Mucosa of descending colon (tissue), 3 donors: ENCODE measurements at places on chromosomes 6 and 20. TPM values are rescaled to one million over a fixed set of nuclear protein-coding genes. Genes with fewer than 3 reads are reported as not detected.

FAM83C gene
- not detected for total RNA-seq

SLC16A10 gene
- 3.8 TPM for total RNA-seq

RPS6KA2 gene
- 21.3 TPM for total RNA-seq

DNA sequence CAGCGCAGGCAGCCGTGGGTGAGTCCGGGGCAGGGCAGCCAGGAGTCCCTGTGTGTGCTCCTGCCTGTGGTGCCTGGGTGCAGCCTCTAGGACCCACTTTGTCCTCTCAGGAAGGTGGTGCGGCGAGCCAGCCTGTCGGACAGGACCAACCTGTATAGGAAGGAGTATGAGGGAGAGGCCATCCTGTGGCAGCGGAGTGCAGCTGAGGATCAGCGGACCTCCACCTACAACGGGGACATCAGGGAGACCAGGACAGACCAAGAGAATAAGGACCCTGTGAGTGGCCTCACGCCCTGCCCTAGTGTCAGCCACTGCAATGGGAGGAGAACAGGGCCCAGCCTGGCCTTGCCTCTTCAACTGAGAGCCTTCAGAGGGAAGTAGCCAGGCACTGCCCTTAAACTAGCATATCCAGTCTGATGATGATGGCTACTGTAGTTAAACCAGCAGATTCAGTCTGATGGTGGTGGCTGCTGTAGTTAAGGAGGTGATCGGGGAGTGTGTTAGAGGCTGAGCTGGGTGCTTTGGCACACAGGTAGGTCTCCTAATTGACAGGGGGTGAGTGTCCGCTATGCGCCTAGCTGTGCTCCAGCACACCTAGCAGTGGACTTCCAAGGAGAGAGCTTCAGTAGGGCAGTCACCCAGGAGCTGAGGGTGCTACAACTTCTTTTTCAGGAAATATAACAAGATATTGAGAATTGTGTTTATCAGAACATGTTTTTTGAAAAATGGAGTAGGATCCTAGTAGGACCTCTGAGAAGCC lies 18.1 kb upstream of the FAM83D start:
- DNase-seq = no peak

DNA sequence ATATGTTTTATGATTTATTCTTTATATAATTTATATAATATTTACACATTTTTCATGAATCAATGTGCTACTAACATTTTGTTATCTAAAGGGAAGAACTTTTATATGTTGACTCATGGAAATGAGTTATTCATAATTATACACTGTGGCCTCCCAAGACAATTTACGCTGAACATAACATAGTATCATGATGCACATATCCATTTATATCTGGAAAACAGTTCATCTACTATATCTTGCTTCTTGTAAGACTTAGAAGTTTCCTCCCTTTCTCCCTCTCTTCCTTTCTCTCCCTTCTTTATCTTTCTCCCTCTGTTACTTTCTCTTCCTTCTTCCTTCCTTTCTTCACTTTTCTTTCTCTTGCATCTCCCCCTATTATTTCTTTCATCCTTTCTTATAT lies 1.1 kb upstream of the EYS start:
- DNase-seq = no peak

- no peak for DNase-seq
Observed at GRCh38 chr6:157527471-157527907, 146.5 kb downstream of the ZDHHC14 start.

GRM1 gene
- total RNA-seq = 0.13 TPM

GRCh38 chr20:44104798-44105517 lies 82.0 kb downstream of the JPH2 start:
- no peak for DNase-seq

DNA sequence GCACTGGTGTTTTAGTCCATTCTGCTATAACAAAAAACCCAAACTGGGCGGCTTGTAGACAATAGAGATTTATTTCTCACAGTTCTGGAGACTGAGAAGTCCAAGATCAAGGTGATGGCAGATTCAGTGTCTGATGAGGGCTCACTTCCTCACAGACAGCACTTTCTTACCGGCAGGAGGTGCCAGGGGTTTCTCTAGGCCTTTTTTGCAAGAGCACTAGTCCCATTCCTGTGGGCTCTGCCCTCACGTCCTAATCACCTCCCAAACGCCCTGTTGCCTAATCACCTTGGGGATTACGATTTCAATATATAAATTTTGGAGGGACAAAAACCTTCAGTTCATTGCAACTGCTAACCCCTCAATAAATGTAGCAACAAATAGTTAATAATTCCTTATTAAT lies 140.0 kb upstream of the SGK1 start:
- no peak for DNase-seq

SEL1L2 gene
- total RNA-seq = not detected

GRCh38 chr6:35522151-35522550 lies 9.5 kb upstream of the TULP1 start:
- no peak for DNase-seq

DNA sequence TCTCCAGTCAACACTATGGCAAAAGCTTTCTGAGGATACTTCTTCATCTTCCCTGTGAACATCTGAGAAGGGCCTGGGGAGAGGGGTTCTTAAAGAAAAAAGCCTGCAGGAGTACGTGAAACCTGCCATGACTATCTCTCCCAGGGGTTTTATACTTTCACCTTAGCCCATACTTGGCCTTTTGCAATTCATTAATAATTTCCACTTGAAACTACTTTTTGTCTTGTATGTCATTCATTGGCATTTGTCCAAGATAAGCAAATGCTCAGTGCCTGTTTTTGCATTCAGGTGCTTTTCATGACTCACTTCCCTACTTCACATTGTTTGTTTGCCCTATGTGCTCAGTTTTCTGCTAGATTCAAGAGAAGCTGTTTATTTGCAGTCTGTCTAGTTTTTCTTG lies 580.3 kb upstream of the GJE1 start:
- DNase-seq = no peak

DNA sequence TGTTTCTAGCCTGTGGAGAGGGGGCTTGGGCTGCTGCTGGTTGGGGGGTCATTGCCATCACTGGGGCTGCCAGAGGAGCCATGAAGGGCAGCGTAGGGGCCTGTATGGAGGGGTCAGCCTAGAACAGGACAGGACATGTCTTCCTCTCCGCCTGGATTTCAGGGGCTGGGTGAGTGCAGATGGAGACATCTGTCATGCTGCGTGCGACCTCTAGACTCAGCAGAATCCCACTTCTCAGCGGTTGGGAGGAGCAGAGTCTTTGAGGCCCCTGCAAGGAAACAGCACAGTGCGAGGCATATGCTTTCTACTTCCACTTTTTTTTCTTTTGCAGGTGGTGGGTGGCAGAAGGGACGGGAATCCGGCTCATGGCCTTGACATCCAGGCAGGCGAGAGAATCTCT lies 67.9 kb downstream of the EZR start:
- DNase-seq = no peak

ARFGEF3 gene
- total RNA-seq = 21.1 TPM

STMND1 gene
- 0.47 TPM for total RNA-seq

GRCh38 chr6:137731960-137732616 lies 135.0 kb upstream of the TNFAIP3 start:
- DNase-seq = no peak

DNA sequence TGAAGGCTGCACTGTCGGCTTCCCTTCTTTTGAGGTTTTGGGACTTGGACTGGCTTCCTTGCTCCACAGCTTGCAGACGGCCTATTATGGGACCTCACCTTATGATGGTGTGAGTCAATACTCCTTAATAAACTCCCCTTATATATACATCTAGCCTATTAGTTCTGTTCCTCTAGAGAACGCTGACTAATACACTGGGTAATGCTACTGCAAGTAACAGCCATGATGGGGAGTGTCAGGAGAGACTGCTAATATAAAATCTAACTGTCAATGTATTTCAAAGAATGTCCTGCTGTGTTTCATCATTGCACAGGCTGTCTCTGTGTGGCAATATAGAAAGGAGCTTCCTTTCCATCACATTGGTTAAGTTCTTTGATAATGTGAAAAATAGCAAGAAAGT lies 57.7 kb upstream of the UST start:
- DNase-seq = no peak

SNTA1 gene
- total RNA-seq = 17.2 TPM

DNA sequence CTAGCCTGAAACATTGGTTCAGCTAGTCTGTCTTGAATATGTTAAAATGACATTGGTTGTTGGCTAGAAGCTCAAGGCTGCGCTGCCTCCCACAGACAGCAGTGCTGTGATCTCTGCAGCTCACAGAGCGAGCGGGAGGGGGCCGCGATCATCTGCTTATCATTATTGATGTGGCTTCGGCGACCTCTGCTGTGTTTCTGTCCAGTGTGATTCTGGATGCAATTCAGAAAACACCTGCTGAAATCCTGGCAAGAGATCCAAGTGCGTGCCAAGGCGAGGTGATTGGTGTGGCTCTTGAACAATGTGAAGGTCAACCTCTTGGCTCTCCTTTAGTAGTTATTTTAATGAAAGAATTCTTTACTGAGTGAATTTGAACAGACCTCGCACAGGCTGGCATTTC lies 142.3 kb upstream of the SASH1 start:
- DNase-seq = no peak

DNA sequence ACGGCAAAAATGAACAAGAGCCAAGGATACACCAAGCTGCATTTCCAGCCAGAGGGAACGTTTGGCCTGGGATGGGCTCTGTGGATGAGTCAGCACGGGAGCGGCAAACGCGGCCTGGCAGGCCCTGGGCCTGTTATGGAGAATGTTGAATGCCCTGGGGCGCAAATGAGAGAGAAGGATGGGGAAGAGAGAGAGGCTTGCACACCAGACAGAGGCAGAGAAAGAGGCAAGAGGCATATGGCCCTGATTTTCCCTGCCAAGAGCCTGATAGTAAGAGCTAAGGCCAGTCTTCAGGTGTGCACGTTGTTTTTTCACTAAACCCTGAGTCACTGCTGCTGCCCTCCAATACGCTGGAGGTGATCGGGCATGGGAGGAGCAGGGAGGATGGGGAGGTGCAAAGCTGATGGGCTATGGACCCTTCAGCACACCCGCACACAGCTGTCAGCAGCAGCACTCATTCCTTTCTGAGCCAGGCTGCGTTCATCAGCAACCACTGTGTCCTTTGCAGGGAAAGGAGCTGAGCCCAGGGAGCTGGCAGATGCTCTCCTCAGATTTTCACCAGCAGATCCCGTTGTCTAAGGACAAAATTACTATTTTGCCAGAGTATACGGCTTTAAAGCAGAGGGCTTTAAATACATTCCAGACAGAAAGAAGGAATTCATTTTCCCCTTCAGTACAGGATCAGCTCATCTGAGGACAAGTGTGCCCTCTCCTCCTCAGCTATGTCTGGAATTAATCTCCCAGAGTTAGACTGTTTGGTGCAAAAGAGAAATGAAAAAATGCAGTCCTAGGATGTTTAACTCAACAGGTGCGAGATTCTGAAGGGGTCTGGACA lies 61.7 kb upstream of the SLC22A23 start:
- DNase-seq = peak; percentile 61
